Stimulated activated CD4-positive, alpha-beta T cell treated with anti-CD3 and anti-CD28 coated beads, Interleukin-15, amount 100 ng/mL, for 48 hours (primary cell): ENCODE measurements at places on chromosomes 7 and 10.

- DNase-seq = no peak
These were observed 19.1 kb downstream of the KBTBD2 start for GRCh38 chr7:32872421-32872820.

DNA sequence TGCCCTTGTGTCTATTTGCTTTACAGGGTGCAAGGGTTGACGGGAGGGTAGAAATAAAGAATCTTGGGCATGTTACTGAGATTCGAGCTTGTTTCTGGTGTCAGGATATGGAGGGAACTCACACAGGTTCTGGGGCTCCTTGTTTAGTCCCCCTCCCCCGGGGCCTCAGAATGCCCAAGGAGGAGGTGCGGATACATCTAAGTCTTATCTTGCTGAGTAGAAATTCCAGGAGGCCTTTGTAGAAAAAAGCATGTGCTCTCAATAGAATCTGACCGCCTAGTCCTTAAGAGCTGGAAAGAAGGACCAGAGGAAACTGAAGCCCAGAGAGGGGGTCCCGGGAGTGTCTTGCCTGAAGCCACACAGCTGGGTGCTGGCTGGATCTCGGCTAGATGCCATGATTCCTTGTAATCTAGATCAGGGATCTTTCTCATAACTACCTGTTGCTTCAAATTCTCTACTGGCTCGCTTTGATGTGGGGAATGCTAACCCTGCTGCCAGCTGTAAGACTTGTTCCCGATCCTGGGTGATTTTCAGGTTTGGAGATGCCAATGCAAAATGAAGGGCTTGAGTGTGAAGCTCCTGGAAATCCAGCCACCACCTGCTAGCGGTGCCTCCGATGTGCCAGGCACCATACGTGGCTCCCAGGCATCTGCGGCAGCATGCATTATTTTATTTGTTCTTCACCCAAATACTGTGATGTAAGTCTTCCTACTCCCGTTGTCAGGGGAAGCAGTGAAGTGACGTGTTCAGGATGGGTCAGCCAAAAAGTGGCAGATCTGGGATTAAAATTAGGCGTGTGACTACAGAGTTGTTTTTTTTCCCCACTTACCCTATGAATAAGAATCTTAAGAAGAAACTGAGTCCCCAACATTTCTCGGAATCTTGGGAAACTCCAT is 226.0 kb downstream of the TCF7L2 start:
- no peak for DNase-seq

DNA sequence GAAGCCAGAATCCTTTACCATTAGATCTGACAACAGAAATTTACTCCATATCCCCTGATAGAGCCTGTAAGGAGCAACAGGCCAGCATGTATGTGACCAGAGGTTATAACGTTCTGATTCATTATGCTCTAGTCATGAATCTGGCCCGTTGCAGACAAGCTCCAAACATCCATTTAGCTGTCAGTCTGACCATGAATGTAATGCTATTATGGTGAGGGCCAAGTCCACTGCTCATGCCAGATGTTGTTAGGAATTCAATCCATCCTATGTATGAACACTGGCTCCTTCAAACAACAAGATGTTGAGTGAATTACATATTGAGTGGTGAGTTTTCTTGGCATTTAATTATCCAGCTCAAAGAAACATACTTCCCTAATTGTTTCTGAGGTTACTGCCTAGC is 610.1 kb upstream of the ANKRD30A start:
- no peak for DNase-seq

GRCh38 chr7:46301677-46302076 is 380.6 kb upstream of the IGFBP3 start:
- no peak for DNase-seq
